ENCODE measurements at places on chromosomes 1 and 21. TPM values are rescaled to one million over a fixed set of nuclear protein-coding genes. Genes with fewer than 3 reads are reported as not detected.

- DNase-seq, result no peak
Measured at GRCh38 chr1:245390975-245391374, 236.2 kb downstream of the KIF26B start.

- no peak for DNase-seq
Measured at GRCh38 chr1:53127546-53127945, 14.9 kb downstream of the SLC1A7 start.

DNA sequence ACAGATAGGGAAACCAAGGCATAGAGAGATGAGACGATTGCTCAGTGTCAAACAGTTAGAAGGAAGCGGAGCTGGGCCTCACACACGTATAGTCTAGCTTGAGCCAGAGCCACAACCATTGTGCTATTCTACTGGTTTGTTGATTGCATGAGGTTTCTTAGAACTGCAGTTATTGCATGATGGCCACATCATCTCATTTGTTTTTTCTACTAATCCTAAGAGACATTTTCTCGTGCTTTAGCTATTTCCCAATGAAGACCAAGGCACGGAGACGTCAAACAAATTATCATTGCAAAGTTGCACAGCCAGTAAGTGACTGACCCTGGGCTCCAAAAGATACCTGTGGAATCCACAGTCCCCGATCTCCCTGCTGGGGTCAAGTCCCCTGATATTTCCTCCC is 25.1 kb upstream of the ZNF362 start:
- DNase-seq, result no peak

DNA sequence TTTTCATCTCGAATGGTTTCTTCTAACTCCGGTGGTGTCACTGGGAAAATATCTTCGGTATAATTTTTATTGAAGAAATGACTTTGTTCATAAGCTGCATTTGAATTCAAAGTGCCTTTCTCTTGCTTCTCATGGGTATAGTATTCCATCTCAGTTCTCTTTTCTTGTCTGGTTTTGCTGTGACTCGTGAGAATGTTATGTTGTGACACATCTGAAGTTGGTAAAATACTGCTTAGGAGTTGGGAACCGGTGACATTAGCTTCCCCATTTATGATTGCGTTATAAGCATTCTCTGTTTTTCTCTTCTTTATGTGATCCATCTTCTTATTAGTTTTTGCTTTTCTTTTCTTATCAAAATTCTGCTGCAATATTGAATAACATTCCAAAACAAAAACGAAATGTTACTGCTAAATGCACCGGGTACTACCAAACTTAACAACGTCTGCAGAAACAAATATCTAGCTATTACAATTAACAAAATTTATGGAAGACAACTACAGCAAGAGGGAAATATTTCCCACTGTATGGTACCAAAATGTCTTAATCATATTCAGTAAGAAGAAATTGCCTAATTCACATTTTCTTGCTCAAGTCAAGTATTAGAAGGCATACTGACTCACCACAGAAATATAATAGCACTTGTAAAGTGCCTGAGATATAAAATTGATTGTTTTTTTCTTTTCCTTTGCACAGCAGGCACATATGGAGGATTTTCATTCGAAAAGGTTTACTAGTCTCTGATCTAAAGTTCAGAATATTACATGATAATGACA is 15.5 kb downstream of the LRIF1 start:
- DNase-seq, result no peak

GRCh38 chr21:35348686-35349085 is 299.6 kb upstream of the RUNX1 start:
- no peak for DNase-seq

- DNase-seq, result no peak
Measured at GRCh38 chr1:25917996-25918395, 11.8 kb upstream of the STMN1 start.

DNA sequence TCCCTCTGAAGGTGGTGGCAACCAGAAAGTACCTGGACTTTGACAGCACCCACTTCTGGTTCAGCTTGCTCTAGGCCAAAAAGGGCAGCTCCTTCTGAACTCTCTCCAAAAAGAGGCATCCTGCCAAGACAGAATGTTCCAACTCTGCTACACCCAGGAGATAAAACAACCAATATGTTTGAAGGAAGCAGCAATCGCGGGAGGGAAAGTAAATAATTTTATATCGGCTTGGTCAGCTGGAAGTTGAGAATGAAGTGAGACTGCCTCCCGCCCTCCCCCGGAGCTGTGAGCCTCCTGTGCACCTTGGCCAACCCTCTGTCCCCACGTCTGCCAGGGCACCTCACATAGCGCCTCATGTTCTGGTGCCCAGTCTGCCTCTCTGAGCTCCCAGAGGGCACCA is 130.3 kb upstream of the ATP1A1 start:
- no peak for DNase-seq

- no peak for DNase-seq
Measured at GRCh38 chr1:64683419-64683818, 61.5 kb upstream of the RAVER2 start.

GRCh38 chr1:234934611-234935033 is 194.0 kb downstream of the TOMM20 start:
- no peak for DNase-seq

DNA sequence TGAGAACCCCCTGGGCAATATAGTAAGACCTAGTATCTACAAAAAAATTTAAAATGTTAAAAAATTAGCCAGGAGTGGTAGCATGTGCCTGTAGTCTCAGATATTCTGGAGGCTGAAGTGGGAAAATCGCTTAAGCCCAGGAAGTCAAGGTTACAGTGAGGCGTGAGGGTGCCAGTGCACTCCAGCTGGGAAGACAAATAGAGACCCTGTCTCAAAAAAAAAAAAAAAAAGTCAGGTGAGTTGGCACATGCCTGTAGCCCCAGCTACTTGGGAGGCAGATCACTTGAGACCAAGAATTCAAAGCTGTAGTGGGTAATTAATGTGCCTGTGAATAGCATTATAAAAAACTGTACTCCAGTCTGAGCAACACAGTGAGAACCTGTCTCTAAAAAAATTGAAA is 4.6 kb downstream of the BECN2 start:
- no peak for DNase-seq

DNA sequence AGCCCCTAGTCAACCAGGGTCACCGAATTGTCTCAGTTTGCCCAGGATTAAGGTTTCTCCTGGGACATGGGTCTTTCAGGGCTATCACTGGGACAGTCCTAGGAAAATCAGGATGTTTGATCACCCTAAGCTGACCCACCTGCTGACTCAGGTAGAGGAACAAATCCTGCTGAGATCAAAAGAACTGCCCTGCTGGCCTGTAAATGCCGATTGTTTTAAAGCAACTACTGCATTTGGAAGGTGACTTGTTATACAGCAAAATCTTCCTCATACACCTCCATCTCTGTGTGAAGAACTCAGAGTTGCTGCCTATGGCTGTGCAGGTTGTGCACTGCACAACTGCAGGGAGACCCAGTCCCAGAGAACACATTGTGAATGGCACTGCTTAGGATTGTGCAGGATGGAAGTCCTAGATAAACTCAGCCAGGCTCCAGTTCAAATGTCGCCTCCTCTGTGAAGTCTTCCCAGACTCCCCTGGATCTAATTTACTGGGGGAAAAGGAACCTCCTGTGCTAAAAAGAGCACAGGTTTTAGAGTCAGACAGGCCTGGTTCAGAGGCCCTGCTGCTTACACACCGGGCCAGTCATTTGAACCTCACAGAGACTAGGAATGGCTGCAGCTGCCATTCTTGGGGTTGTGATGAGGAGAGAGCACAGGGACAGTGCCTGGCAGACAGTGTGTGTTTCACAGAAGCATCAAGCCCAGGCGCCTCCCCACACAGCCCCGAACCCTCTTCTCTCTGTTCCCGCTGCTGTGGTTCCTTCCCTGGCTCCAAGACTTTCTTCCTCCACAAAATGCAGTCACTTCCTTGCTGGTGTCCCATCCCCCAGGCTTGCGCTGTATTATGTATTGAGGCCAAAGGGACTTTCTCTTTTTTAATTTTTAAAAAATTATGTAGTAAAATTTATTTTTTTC is 23.2 kb upstream of the LRP8 start:
- no peak for DNase-seq

DNA sequence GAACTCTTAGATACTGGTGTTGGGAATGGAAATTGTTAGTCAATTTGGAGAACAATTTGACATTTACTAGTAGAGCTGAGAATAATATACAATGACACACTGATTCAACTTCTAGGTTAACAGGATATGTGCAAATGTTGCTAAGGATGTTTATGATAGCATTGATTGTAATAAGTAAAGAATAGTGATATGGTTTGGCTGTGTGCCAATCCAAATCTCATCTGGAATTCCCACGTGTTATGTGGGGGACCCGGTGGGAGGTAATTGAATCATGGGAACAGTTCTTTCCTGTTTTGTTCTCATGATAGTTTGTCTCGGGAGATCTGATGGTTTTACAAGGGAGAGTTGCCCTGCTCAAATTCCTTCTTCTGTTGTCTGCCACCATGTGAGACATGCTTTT is 302.4 kb upstream of the TMPRSS15 start:
- DNase-seq, result no peak

DNA sequence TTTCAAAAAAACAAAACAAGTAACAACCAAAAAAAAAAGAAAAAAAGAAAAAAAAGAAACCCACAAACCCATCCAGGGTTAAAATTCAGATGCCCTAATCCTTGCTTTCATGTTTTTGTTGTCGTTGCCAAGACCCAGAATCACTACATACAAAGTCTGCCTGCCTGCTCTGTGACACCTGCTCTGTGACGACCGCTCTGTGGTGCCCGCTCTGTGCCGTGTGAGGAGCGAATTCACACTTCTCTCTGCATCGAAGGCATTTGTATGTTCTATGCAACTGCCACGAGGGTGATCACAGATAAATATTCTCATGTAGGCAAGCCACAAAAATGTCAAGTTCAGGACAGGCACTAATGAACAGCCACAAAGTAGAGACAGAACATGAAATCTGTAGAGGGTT is 178.6 kb downstream of the SLC45A1 start:
- DNase-seq, result no peak

DNA sequence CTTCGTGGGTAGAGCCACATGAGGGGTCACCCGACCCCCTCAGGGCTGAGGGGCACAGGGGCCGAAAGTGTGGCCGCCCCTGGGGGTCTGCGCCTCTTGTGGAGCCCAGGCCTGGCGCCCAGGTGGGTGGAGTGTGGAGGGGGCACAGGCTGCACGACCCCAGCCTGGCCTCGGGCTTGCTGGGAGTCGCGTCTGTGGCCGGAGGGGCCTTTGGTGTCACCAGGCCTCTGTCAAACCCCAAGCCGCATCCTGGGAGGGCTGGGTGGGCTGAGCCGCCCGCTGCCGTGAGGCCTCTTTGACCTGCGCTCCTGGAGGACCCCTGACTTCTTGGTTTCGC is 60.7 kb downstream of the FAAP20 start:
- DNase-seq, result no peak

GRCh38 chr1:210342986-210343780 is 14.5 kb downstream of the HHAT start:
- no peak for DNase-seq

DNA sequence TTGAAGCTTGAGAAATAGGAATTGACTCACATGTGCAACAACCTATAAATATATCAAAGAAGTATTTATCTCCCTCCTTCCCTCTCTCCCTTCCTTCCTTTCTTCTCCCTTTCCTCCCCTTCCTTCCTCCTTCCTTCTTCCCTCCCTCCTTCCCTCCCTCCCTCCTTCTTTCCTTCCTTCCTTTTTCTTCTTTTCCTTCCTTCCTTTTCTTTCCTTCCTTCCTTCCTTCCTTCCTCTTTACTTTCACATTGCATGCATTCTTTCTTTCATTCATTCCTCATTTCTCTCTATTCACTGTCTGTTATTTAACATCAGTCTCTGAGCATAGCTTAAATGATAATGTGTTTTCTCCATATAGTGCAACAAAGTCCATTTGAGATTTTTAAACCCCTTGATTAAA is 214.2 kb downstream of the CHRM3 start:
- DNase-seq, result no peak

The ERG gene
- 0.17 TPM for total RNA-seq

The LORICRIN gene
- not detected for total RNA-seq

The GBP4 gene
- total RNA-seq, result 0.05 TPM

The GUCA2B gene
- not detected for total RNA-seq

The LINGO4 gene
- not detected for total RNA-seq

Data from HCT116 (cell line).